ENCODE measurements at places on chromosomes 2 and 18.

GRCh38 chr2:165844216-165844615, 50.2 kb upstream of the GALNT3 start:
- DNase-seq = no peak

GRCh38 chr2:235582081-235582686, 88.3 kb downstream of the AGAP1 start:
- no peak for DNase-seq

GRCh38 chr2:157439824-157440186, 4.1 kb downstream of the CYTIP start:
- DNase-seq = peak; percentile 42

GRCh38 chr18:62880673-62881364, 165.5 kb downstream of the PHLPP1 start:
- DNase-seq = no peak

DNA sequence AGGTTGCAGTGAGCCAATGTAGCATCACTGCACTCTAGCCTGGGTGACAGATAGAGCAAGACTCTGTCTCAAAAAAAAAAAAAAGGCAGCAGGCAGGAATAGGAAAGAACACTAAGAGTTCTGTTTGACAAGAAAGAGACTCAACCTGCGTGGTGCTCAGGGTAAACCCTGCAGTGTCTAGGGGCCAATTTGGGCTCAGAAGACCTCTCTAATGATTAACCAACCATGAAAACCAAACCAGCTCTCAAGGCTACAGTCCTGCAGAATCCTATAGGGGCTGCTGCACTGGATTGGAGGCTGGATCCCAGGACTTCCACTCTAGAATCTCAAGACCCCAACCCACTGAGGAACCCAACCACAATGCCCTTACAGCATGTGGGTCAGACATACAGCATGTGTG, 2.4 kb downstream of the TRABD2A start:
- no peak for DNase-seq

GRCh38 chr2:219278655-219279150, 463 bp upstream of the DNAJB2 start:
- DNase-seq = no peak
